ENCODE measurements at places on chromosomes 16 and 17.

DNA sequence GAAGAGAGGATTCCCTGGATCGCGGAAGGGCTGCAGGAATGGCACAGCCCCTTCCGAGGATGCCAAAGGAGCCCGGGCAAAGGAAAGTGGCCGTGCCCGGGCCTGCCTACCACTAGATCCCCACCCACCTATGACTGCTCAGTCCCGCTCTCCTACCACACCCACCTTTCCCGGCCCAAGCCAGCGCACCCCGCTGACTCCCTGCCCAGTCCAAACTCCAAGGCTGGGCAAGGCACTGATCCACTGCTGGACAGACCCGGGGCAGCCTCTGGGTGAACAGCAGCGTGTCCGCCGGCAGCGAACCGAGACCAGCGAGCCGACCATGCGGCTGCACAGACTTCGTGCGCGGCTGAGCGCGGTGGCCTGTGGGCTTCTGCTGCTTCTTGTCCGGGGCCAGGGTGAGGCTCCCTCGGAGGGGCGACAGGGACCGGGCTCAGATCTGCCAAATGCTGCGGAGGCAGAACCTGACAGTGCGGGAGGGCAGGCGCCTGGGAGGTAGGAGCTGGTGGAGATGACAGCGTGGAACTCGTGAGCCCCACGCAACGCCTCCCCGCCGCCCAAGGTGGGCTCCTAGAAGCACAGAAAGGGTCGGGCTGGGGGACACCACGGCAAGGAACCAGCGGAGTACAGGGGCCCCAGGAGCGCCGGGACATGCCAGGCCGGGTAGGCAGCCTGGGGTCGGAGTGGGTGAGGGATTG, at the start of gene CES2:
Gene CES2 (plus strand): TSS at position 203 of the 698 bp plus-strand sequence. CDS start 120 bp downstream, at position 323.
- no peak for DNase-seq

DNA sequence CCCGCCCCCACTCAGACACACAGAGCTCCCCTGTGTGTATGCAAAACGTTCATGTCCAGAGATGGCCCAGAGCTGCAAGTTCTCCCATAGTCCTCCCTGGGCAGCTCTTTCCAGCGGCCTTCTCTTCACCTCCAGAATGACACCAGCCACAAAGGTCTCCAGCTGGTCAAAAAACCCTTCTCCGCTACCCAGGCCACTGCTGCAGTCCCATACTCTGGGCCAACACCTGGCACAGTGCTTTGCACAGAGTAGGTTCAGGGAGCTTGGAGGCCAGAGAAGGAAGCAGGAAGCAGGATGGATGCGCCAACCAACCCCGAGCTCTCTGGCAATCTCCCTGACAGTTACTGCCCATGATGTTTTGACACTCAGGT, 1.1 kb upstream of the STAT5B start:
- no peak for DNase-seq

GRCh38 chr17:3914312-3914670, 2.0 kb downstream of the P2RX1 start:
- DNase-seq, result no peak

DNA sequence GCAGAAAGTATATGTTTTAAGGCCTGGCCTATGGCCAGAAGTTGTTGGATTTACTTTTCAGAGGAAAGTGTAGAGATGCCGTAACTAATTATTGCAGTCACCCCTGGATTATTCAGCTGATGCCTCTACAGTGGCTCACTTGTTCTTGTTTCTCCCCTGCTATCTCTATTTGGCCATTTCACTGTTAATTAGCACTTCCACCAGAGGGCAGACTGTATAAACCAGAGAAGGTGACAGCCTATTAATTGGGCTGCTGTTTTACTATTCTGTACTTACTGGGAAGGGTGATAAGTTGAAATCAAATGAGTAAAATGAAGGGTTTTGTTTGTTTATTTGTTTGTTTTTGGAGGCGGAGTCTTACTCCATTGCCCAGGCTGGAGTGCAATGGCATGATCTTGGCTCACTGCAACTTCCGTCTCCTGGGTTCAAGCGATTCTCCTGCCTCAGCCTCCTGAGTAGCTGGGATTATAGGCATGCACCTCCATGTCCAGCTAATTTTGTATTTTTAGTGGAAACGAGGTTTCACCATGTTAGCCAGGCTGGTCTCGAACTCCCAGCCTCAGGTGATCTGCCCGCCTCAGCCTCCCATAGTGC, 66.0 kb downstream of the CDK12 start:
- DNase-seq, result no peak

DNA sequence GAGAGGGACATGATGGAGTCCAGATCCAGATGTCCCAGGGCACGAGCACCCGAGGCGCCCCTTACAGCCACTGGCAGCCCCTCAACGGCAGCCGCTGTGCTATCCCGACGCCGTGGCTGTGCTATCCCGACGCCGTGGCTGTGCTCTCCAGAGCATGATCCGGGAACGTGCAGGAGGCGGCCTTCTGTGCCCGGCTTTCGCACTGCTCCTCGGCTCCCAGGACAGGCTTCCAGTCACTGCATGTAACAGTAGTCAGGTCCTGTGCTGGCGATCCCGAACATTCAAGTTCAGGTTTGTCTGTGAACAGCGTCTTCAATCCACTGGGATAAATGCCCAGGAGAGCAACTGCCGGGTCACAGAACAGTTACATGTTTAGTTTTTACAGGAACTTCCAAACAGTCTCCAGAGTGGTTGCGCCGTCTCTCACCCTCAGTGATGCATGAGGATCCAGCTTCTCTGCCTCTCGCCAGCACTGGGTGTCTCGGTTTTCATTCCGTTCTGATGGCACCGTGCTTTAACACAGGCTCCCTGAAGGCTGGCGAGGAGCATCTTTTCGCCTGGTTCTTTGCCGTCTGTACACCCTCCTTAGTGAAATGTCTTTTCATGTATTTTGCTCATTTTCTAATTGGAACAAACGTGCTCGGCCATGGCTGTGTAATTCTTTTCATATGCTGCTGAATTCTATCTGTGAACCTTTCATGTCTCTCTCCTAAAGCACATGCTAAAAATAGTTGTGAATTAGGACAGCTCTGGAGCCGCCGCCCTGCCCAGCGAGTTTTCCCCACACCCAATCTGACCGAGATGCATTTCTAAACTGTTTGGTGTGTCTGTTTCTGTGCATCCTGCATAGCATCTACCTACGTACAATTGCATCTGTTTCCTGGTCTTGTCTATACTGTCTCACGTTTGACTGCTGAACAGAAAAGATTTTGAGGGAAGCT, 72.6 kb upstream of the METRNL start:
- DNase-seq, result no peak

DNA sequence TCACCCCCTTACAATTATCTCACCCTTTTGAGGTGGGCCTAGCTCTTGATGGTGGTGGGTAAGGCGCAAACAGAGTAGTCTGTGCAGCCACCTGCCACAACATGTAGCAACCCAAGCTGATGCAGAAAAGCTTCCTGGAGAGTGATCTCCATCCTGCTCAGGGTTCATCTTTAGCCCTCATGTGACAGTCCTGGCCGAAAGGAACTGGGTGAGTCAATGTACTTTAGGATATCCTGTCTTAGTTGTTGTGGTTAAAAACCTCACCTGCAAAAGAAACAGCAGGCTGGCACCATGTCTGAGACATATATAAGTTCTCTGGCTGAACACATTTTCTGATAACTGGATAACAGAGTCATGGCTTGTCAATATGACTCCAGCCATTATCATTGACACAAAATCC, 183.5 kb upstream of the CPHXL start:
- DNase-seq, result no peak

DNA sequence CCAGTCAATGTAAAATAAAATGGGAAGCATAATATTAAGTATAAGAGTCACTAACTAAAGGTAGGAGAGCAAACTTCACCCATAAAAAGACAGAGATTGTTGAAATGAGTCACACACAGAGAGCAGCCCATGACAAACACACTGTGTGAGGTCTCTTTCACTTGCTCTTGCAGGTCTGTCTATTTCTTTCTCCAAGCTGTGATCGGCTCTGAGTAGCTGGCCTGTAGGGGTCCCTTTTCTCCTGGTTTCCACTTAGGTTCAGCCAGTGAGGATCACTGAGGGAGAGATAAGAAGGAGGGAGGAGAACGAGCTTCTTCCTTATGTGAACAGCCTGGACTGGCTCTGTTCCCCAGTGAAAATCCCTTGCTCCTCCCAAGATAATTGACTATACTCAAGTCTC, 133.7 kb upstream of the HS3ST3A1 start:
- DNase-seq, result no peak

DNA sequence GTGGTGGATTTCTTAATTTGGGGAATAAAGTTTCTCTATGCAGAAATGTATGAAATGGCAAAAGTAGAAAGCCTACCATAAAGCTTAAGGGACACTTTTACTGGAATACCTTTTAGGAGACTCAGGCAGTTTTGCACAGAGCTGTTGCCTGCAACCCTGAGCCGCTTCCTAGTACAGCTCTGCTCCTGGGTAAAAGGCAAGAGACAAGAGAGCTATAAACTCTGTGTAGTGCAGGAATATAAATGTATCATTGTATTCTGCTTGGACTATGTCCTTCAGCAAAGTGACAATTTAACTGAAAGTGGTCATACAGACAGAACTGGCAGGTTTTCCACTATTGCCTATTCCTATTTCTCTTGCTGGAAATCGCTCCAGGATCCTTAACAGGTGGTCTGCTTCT, 65.3 kb upstream of the MYOCD start:
- DNase-seq, result no peak

DNA sequence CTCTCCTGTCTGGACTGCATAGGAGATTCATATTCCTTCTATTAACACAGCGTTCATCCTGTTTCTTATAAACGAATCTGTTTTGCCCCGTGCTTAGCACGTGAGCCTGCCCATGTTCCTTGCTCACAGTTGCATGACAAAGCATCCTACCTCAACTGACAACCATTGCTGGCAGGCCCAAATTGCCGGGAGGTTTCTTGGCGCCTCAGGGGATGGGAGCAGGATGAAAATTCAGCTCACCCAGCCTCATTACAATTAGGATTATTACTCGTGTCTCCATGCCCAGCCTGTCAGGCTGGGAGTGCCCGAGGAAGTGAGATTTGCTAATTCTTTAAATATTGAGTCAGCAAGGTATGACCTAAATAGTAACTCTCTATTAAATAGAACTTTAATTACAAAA, 36.7 kb upstream of the HELZ start:
- no peak for DNase-seq

DNA sequence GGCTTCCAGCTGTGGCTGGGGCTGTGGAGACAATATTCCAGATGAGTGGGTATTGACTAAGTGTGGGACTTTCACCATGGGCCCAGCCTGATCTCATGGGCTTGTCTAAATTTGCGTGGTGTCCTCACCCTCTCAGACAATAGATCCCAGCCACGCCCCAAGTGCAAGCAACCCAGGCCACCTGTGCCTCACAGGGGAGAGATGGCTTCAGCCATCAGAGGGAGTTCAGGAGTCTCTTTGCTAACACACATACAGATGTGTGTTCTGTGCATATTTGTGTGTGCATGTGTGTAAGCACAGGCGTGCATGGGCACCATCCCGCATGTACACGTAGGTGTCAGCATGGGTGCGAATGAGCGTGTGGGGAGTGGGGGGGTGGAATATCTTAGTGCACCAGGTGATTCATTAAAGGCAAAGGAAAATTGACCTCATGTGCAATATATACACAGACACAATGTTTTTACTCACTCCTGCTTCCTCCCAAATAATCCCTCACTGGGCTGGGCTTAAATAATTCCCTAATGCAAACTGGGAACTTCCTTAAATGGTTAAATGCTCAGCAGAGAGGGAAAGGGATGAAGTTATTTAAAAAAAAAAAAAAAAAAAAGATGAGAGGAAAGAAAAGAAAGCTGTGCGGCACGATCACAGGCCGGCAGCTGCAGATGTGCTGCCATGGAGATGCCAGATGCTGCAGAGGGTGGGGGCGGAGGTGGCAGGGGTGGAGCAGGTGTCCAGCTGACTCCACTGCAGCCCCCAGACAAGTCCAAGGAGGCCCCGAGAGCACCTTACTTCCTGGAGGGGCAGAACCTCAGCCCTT, 24.0 kb upstream of the CDC42EP4 start:
- DNase-seq, result no peak

DNA sequence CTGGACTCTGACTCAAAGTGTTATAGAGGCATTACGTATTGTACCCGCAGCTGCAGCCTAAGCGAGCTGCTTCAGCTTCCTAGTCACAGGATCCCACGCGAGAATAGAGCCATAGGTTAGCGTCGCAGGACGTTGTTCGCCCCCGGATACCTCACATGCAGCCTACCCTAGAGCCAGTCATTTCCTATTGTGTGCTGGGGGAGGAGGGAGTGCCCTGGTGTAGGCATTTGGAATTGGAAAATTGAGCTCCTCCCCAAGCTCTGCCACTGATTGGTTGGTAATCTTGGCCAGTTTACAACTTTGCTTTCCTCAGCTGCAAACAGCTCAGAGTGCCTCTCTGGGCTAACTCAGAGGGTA, 530 bp downstream of the NAA60 start:
- DNase-seq, result peak; percentile 28

GRCh38 chr17:65559804-65560627, 1.4 kb downstream of the AXIN2 start:
- DNase-seq, result peak; percentile 31

- DNase-seq, result no peak
Measured at GRCh38 chr17:73863761-73864535, 219.7 kb upstream of the SDK2 start.

GRCh38 chr16:15507301-15507958, 73.0 kb downstream of the BMERB1 start:
- no peak for DNase-seq

- no peak for DNase-seq
Measured at GRCh38 chr16:78230832-78231231, 131.4 kb downstream of the WWOX start.

- no peak for DNase-seq
Measured at GRCh38 chr17:64128787-64129514, 993 bp downstream of the ERN1 start.

DNA sequence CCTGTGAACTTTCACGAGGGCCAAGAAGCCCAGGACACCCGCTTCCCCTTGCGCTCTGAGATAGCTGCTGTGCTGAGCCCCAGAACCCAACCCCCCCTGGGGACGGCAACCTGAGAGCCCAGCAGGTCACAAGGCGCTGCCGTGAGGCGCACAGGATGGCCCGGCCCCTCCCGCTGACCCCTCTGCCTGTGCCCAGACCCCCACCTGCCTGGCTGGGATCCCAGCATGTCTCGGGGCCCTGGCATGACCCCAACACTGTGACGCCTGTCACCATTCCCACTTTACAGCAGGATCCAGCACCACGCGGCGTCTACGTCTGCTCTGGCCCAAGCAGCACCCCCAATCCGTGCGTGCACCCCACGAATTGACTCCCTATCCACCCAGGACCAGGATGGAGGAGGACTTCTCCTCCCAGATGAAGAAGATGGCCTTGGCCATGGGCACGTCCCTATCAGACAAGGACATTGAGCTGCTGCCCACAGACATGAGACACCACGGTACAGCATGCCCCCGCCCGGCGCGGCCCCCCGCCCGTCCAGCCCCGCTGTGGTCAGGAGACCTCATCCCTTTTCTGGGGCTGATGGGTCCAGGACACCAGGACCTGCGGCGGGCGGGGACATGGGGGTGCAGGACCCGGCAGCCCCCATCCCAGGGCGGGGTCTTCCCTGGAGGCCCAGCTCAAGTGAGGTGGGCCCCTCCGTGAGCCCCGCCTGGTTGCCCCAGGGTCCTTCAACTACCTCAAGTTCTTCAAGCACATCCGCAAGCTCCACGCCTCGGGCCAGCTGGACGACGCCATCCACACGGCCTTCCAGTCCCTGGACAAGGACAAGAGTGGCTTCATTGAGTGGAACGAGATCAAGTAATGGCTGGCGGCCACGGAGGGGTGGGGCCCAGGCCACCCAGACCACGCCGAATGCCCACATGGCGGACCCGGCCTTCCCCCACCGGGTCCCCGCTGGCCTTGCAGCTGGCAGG, 15.1 kb upstream of the AATK start:
- no peak for DNase-seq

Measured in activated CD8-positive, alpha-beta memory T cell treated with anti-CD3 and anti-CD28 coated beads, Interleukin-2, amount 50 U/mL, for 4 hours (primary cell).